Left hindlimb (tissue), 1 donor: ENCODE measurements at places on chromosomes 4 and X.

- DNase-seq: no peak
Measured at GRCh38 chr4:154036856-154037255, 248.0 kb upstream of the SFRP2 start.

DNA sequence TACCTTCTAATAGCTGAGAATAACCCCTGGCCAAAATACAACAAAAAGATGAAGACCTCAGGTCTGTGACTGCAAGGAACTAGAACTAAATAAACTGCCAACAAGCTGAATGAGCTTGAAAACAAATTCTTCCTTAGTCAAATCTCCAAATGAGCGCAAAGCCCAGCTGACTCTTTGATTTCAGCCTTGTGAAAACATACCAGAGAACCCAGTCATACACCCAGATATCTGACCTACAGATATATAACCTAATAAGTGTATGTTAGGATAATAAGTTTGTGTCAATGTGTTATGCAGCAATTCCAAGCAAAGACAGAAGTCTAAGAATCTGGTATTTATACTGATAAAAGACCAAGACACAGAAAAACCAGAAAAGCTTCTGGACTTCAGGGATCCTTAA lies 38.0 kb upstream of the ADGRL3 start:
- no peak for DNase-seq

DNA sequence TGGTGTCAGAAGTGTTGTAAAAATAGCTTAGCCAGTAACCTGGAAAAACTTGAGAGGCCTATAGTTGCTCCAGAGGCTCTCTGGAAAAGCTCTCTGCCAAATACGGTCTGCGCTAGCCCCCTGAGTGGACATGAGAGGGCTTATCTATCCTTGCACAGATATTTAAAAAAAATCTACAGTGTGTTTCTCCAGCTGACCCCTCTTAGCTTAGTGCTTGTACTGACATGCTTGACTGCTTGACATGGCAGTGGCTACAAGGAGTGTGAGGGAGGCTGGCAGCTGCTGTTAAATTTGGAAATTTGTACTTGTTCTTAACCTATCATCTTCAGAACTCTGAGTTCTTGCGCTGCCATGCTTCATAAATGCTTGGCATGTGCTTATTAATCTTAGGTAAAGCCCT lies 229.2 kb downstream of the RBMX2 start:
- no peak for DNase-seq

- DNase-seq: no peak
Measured at GRCh38 chrX:41236629-41237028, 97.3 kb upstream of the DDX3X start.
